ENCODE measurements at places on chromosomes 16 and 17. TPM values are rescaled to one million over a fixed set of nuclear protein-coding genes. Genes with fewer than 3 reads are reported as not detected.

GRCh38 chr16:28865722-28866453, 2.2 kb downstream of the SH2B1 start:
- no peak for DNase-seq

DNA sequence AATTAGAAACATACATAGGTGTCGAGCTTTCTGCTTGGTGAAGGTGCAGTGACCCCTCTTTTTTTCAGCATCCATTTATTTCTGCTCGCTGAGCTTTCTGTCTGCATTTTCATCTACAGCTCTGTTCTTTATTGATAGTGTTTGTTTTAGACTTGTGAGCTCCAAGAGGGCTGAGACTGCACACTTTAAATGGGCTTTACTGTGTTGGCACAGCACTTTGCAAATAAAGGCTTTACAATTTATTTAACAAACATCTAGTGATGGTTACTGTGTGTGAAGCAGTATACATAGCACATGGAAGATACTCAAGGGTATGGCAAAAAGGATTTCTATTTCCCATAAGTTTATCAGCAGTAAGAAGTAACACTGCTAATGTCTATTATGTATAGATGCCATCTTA, 563.7 kb upstream of the HSBP1 start:
- no peak for DNase-seq

GRCh38 chr17:75783069-75783783, 1.4 kb upstream of the UNK start:
- DNase-seq: no peak

DNA sequence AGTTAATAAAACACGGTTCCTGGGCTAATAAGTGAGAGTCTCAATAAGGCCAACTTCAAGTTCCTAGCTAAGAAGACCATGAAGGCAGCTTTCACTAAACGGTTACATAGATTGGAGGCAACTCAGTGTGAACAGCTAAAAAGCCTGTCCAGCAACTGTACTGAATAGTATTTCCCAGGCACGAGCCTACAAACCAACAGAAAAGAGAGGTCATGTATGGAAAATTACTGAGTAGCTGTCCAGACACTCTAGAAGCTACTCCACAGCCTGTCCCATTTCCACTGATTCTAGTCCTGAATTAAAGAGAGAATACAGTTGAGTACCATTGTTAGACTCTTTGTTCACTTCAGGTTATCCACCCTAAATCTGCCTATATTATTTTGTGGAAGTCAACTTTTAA, 36.5 kb upstream of the C17orf78 start:
- no peak for DNase-seq

Gene LDHD
- total RNA-seq: 7.5 TPM

All from ascending aorta (tissue), 2 donors.